ENCODE measurements at places on chromosomes 6 and 20.

DNA sequence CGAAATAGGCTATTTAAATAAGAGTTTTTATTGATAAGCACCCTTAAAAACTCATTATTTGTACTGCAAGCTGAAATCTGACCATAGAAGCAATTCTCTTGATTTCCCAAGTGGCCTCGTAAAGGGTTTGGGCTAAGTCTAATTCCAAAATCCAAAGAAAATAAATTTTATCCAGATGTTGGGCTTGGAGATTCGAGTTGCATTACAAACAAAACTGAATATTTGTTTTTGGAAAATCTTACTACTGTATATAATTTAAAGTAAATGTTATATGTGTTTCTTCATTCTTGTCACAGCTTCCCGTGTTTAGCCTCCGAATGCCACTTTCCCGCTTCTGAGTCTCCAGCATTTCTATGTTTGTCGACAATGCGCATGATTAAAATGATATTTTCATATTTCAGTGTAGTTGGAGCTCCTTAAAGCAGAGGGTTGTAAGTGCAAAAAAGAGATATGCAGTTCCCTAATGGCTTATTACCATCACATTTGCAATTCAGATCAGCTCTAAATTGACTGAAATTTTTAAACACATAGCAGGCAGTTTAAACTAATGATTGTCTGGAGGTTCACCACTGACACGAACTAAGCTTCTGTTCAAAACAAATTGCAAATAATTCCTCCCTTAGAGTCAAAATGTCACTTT, 47.0 kb downstream of the PRL start:
- DNase-seq = no peak

- no peak for DNase-seq
Measured at GRCh38 chr20:23048283-23049200, 930 bp downstream of the THBD start.

DNA sequence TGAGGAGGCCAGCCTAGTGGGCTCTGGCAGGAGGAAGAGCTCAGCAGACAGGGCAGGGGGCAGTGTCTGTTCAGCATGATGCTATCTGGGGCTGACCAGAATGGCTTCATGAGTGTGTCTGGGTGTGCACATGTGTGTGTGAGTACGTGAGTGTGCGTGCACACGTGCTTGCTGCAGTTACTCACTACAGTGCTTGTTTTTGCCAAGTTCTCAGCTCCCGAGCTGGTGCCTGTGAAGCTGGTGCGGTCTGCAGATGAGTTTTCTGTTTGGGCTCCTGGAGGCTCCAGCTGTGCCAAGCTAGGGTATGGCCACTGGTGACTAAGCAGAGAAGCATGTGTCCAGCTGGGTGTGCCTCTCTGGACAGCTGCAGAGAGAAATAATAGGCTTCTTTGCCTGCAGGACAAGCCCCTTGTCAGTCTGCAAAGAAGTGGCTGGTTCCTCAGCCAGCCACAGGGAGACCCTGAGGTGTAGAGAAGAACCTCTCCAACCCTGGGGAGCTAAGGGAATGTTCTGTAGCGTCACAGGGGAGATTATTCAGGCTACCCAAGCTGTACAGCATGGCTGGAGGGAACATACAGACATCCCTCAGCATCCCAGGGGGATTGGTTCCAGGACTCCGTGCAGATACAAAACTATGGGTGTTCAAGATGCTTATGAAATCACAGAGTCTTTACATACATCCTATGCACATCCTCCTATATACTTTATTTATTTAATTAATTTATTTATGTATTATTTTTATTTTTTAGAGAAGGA, 40.2 kb upstream of the FAM50B start:
- no peak for DNase-seq

- DNase-seq = no peak
Measured at GRCh38 chr6:149216459-149216858, 101.1 kb upstream of the TAB2 start.

GRCh38 chr6:31791324-31792089, 4.0 kb downstream of the VARS1 start:
- no peak for DNase-seq

- no peak for DNase-seq
Measured at GRCh38 chr20:20358801-20359200, 9.1 kb upstream of the INSM1 start.
